Calu3 (cell line): ENCODE measurements at places on chromosomes 4 and X. TPM values are rescaled to one million over a fixed set of nuclear protein-coding genes. Genes with fewer than 3 reads are reported as not detected.

The GUCY2F gene
- not detected in 2 replicates for total RNA-seq

The BTC gene
- 8.1 and 8.9 TPM in 2 replicates for total RNA-seq

DNA sequence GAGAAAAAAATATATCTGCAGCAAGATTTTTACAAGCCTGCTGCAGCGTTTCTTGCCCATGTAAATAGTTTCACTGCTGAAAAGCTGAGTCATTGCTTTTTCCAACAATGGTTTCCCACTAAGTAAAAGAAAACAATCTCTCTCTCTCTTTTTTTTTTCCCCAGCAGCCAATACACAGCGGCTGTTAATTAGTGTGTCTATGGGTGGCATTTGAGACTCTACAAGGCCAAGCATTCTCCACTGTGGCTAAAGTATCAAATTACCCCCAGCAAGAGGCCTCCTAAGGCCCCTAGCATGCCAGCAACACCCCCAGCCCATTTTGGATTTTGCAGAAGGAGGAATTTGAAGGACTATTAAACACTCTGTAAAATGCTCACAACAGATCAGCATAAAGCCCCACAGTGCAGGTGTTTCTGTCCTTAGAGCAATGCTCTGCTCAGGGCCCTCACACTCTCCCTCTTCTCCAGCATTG, 837.4 kb downstream of the TRIML1 start:
- DNase-seq = no peak

The ADGRG2 gene
- 0.09 and 0.47 TPM in 2 replicates for total RNA-seq

The NXF3 gene
- 0.27 TPM in 1 of 2 replicates, not detected in the other for total RNA-seq

The UNC5C gene
- total RNA-seq = not detected in 2 replicates

GRCh38 chr4:136078976-136079375, 1453.3 kb downstream of the PCDH18 start:
- no peak for DNase-seq

The LRP2BP gene
- total RNA-seq = 0.47 and 0.49 TPM in 2 replicates

The CENPI gene
- 26.1 and 28.1 TPM in 2 replicates for total RNA-seq
